Epithelial cell of proximal tubule (primary cell): ENCODE measurements at places on chromosomes 6 and 20. TPM values are rescaled to one million over a fixed set of nuclear protein-coding genes. Genes with fewer than 3 reads are reported as not detected.

Gene RAMACL
- 0.07 and 0.12 TPM in 2 replicates for total RNA-seq

Gene RAET1G
- 0.43 TPM in 1 of 2 replicates, not detected in the other for total RNA-seq

Gene UST
- total RNA-seq = 1.1 TPM in 2 replicates

Gene NHSL1
- total RNA-seq = 3.5 and 4.0 TPM in 2 replicates

Gene MMP24
- 8.2 and 12.2 TPM in 2 replicates for total RNA-seq

Gene KIF25
- not detected in 2 replicates for total RNA-seq

Gene ARMH2
- not detected in 2 replicates for total RNA-seq

Gene TP53TG5
- total RNA-seq = not detected in 2 replicates

Gene CPNE5
- 0.58 TPM in 1 of 2 replicates, not detected in the other for total RNA-seq
